ENCODE measurements at places on chromosomes 3 and 15.

DNA sequence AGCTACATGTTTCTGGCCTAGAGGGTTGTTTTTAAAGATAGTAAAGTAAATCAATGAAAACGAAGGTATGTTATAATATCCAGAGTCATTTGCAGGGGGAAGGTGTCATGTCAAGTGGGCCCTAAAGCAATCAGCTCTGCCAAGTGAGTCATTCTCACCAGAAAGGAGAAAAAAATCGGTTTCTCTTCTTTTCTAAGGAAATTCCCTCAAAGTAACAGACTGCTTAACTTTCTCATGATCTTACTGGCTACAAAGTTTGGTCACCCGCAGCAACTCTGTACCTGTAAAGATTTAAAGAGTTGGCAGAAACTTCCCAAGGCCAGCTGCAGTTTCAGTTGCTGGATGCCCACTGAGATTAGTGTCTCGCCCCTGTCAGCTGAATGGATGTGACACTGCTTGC, 5.5 kb upstream of the FSIP1 start:
- DNase-seq: no peak

DNA sequence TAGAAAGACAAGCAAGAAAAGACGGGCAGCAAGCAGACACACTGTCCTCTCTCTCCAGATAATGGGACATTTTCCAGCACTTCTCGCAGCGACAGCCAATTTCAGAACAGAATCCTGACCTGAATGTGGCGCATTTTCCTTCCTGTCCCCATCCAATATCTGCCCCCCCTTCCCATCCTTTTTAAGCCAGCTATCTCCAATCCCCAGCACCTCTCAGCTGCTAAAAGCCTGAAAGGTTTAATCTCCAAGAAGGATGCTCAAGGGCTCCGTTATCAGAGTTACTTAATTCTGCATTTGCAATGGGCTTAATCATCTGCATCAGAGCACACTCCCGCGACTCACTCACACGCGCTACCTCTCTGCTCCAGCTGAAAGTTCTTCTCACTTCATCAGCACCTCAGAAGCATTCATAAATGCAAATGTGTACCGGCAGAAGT, 50.5 kb downstream of the SRGAP3 start:
- no peak for DNase-seq

- no peak for DNase-seq
Observed at GRCh38 chr3:55723653-55724406, 236.7 kb upstream of the WNT5A start.

- no peak for DNase-seq
Observed at GRCh38 chr15:80182611-80183261, 29.9 kb downstream of the FAH start.

- DNase-seq: no peak
Observed at GRCh38 chr3:134353831-134354611, 20.2 kb downstream of the AMOTL2 start.

GRCh38 chr15:59999612-60000112, 4.4 kb upstream of the FOXB1 start:
- DNase-seq: no peak

All from cortex of kidney (tissue), 1 donor.